Hippocampal formation (tissue), 2 donors: ENCODE measurements at places on chromosomes 13 and 19.

- DNase-seq, result no peak
Measured at GRCh38 chr13:104114101-104114500, 1047.9 kb upstream of the SLC10A2 start.

DNA sequence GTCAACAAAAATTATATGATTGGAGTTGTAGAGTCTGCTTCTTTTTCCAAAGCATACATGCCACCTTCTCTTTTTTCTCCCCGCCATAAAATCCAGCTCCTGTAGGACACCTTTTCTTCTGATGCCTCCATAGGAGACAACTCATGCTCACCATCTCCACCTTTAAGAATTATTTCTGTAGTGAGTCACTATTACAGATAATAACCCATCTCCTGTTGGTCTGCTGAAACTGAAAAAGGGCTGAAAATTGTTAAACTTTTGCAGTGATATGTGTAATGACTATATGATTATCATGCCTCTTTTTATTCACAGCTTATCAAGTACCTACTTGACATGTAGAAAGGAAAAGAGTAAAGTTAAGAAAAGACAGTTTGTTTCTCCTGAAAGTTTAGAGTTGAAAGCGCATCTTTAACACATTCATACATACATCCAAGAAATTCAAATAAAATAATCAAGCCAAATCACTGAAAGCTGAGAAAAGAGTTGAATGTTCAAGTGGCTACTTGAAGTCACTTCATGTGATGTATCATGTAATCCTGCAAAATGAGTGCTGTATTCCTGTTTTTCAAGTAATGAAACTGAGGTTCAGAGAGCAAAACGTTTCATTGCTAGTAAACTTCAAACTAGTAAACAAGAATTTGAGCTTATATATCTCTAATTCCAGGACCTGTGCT is 35.5 kb upstream of the LPAR6 start:
- DNase-seq, result no peak

DNA sequence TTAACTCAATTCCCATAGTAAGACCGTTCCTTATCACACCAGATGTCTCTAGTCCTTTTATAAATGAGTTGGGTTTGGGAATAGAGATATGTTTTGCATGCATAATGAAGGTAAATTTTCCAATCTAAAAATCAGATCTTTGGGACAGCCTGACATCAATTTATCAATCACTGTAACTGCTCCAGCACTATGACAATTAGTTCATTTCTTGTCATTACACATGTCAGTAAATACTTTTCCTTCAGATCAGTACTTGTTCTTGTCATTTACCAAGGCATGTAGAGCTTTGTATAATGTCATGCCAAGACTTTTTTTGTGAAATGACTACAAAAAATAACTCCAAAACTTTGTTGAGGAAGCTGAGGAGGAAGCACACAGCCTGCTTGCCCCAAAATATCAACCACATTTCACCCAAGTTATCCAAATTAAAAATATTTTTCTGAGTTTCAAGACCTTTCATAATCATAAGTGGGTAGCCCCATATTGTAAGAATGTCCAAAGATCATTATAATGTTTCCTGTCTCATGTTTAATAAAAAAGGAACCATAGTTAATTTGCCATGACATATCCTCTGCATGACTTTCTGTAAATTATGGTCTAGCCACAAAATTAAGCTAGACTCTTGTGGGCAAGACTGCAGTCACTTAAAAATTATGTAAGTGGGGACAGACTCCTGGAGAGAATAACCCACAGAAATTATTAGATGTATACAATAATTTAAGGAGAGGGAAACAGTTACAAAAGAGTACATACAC is 586.8 kb downstream of the TBC1D4 start:
- no peak for DNase-seq

- no peak for DNase-seq
Measured at GRCh38 chr19:51131780-51132680, 7.3 kb downstream of the SIGLEC9 start.

GRCh38 chr13:59360108-59360507 is 803.6 kb downstream of the DIAPH3 start:
- no peak for DNase-seq

DNA sequence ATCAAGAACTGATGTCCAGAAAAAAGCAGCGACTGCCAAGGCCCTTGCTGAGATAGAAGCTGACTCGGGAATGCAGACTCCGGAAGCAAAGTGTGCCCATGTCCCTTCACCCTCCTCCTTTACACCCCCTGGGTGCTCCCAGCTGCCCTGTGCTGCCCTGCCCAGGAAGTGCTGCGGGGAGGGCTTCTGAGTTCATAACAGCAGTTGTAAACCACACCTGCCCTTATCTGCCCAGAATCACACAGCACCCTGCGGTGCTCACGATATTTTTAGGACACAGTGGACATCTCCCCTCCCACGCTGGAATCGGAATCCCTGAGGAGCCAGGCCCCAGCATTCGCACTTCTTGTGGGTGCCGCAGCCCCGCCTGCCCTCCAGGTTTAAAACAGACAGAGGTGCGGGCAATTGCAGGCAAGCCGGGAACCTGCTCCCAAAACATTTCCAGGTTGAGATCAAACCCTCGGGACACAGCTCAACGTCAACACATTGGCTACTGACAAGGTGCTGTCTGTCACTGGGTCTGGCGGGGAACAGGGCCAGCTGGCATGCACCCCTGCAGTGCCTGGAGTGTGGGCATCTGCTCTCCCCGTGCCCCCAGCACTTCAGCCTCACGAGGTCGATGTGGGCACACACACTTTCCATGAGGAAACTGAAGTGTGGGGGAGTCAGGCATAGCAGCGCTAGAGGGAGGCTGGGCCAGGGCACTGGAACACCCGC is 36.8 kb downstream of the RAB20 start:
- DNase-seq, result no peak

GRCh38 chr19:16148443-16149229 is 5.2 kb downstream of the HSH2D start:
- DNase-seq, result no peak

GRCh38 chr19:10625003-10625761 is at the start of gene SLC44A2:
Gene SLC44A2 (plus strand): TSS chr19:10625553. CDS start chr19:10625634, 81 bp downstream.
- DNase-seq, result peak; percentile 71

- no peak for DNase-seq
Measured at GRCh38 chr13:40204246-40204645, 462.2 kb downstream of the FOXO1 start.

DNA sequence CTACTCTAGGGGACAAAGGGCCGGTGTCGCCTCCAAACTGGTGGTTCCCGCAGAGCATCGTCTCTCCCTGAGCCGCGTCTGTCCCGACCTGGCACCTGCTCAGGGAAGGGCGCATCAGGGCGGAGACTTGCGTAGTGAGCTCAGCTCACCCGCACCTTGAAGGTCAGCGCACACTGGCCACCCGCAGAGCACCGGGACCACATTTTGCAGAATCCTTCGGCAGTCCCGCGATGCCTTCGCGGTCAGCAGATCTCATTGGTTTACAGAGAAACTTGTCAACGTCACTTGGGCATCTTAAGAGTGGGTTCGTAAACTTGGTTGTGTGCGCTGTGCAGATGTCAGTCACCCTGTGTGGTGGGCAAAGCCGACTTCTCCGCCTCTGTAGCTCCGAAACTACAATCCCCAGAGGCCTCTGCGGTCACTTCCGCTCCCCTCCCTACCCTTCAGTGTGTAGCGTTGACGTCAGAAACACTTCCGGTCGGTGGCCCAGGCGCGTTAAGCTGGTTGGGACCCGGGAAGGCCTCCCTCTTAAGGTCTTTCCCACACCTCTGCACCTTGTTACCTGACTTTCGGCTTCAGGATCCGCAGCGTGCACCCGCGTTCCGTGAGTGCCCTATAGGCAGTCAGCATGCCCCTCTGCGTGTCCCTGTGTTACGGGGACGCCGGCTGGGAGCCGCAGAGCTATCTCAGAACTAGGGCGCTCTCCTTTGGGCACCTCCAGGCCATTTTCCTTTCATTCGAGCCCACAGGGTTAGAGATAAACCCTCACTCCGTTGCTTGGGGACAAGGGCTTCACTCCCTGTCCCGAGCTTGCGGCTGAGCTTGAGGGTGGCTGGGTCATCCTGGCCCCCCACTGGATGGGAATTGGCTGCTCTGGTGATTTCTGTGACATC is 36.5 kb upstream of the ZNF527 start:
- peak; percentile 89 for DNase-seq

DNA sequence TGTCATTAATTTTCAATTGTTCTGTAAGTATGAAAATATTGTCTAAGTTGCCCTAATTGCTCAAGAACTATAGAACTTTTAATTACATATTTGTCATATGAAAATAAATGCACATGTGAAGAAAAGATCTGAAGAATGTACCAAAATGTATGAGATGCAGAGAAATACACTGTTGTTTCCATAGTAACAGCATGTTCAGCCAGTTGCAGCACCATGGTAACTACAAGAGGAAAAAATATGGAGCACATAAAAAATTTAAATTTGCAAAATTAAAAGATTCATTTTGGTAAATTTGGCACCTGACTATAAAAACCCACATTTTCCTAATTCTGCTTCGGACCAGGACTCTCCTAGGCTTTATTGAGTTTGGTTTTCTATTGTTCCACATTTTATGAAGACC is 1170.0 kb upstream of the MIR17HG start:
- no peak for DNase-seq

DNA sequence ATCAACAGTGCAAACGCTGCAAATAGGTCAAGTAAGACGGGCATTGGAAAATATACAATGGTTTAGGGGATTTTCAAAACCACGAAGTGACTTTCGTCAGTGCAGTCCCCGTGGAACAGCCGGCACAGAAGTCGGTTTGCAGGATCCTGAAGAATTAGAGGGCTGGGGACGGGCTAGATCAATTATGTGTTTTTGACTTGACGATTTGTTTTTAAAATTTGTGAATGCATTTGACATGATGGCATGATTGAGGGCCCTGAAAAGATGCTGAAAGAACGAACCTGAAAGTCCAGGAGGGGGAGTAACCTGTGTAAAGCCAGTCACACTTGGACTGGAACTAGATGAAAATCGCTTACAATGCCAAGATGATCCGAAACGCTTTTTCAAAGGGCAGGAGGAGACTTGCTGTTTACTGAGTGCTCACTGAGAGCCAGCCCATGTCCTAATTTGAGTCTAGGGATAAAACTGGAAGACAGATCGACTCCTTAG is 8.9 kb upstream of the DGKH start:
- no peak for DNase-seq

DNA sequence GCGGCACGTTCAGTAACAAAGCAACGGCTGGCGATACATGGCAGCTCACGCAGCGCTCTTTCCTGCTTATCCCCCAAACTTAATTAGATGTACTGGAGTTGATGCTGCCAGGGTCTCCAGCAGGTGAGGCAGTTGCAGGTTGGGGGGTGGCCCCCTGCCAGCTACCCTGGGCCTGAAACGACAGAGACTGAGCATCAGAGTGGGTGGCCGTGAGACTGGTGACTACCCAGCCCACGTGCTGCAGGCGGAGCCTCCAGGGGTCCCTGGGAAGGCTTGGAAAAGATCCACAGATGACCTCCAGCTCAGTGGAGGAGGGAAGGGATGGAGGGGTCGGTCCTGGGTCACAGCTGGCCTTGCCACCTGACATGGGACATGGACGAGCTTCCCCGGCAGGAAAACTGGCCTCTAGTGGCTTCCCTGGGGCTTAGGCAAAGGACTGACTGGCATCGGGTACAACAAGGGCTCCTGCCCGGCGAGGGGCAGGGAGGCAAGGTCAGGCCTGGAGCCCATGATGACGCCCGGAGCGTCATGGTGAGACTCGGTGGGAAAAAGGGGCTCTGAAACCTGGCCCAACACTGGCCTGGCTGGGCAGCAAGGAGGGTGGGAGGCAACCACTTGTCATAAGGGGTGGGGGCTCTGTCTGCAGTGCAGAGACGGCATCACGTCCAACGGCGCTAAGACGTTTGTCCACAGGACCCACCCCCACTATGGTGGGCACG is 24.0 kb downstream of the CILP2 start:
- no peak for DNase-seq

DNA sequence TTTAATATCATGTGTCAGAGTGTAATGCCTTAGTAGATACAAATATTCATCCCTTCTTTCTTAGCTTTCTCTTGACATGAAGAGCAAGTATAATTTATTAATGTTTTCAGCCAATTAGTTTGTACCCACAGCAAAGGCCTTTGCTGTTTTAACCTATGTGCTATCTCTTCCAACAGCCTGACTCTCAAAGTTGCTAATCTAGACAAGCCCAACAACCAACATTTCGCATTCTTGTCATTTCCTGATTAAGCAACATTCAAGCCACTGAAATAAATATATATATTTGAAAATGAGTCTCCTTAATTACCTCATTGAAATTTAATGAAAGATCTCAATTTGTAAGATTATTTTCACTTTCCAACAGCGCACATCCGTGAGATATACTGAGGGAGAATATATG is 18.5 kb downstream of the EPSTI1 start:
- no peak for DNase-seq

- DNase-seq, result no peak
Measured at GRCh38 chr13:97506511-97506910, 72.5 kb downstream of the RAP2A start.

- DNase-seq, result peak; percentile 27
Measured at GRCh38 chr13:27034678-27035111, 136.9 kb downstream of the USP12 start.

- no peak for DNase-seq
Measured at GRCh38 chr19:1998712-1999708, 16.5 kb downstream of the BTBD2 start.

GRCh38 chr13:98326291-98326690 is 149.2 kb upstream of the RNF113B start:
- DNase-seq, result no peak

- DNase-seq, result no peak
Measured at GRCh38 chr19:19343762-19344161, 23.1 kb downstream of the MAU2 start.

DNA sequence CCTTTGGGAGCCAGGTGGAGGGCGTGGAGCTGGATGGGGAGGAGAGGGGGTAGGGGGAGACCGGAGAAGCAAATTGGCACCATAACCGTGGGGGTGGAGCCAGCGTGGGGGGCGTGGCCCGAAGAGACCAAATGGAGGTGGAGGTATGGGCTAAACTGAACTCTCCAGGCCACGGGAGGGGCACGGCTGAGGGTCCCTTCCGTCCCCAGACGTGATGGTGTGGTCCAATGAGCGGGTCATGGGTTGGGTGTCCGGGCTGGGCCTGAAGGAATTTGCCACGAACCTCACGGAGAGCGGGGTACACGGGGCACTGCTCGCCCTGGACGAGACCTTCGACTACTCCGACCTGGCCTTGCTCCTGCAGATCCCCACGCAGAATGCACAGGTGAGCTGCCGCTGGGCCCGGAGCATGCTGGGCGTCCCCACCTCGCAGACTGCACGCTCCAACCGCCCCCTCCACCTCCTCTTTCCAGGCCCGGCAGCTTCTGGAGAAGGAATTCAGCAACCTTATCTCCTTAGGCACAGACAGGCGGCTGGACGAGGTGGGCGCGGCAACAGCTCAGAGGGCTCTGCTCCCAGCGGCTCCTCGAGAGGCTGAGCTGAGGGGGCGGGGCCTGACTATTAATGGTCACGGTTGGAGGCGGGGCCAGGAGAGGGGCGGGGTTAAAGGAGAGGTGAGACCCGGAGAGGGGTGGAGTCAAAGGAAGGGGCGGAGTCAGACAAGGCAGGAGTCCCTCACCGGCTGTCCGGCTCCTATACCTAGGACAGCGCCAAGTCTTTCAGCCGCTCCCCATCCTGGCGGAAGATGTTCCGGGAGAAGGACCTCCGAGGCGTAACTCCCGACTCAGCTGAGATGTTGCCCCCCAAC is 6.2 kb downstream of the HRC start:
- peak; percentile 77 for DNase-seq

- no peak for DNase-seq
Measured at GRCh38 chr13:71524613-71525304, 342.2 kb downstream of the DACH1 start.
